Stomach (tissue), 19 donors: ENCODE measurements at places on chromosomes 6 and 20. TPM values are rescaled to one million over a fixed set of nuclear protein-coding genes. Genes with fewer than 3 reads are reported as not detected.

Gene SLC32A1
- total RNA-seq: not detected

Gene CNR1
- 15.2 TPM for total RNA-seq

Gene MAP3K7
- total RNA-seq: 21.0 TPM

Gene PAK5
- not detected for total RNA-seq

Gene GUCA1A
- total RNA-seq: not detected

Gene TBXT
- total RNA-seq: not detected

Gene CTCFL
- total RNA-seq: not detected

Gene RBPJL
- not detected for total RNA-seq

Gene TSPO2
- not detected for total RNA-seq

Gene MATN4
- total RNA-seq: not detected

DNA sequence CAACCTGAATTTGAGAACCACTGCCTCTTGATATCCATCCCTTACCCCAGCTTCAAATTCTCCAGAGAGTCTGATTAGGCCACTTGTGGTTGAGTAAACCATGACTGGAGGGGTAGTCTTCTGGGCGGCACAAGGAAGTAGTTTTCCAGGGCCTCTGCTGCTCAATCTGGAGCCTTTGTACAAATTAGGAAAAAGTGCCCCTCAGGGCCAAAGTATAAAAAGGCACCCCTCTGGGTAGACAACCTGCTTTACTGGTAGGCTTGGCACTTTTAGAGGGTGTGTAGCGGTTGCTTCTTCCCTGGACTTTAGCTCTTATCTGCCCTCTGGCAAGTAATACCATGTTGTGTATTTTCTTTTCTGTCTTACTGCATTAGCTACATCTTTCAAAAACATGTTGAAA lies 32.9 kb upstream of the RPL7L1 start:
- no peak overlapping the region for H3K27ac ChIP-seq
- no peaks in the 10 kb centered on the region for H3K27me3 ChIP-seq
- no peak overlapping the region for H3K4me3 ChIP-seq
- no peaks in the 10 kb centered on the region for H3K4me1 ChIP-seq
- DNase-seq: no peak

DNA sequence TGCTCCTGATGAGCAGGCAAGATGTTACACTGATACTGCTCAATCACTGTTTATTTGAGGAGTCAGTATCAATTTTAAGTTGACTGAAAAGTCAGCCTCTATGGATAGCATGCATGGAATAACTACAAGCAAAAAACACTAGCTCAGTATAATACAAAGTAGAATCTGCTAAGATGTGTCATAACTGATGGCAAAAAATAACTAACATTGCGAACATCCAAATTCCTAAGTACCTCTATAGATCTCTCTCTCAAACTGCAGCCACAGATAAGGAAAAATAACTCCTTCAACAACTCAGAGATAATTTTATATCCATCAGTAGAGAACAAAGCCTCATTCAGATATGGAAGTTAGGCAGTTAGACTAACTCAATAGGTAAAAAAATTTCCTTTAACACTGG lies 16.3 kb downstream of the HDAC2 start:
- no peak overlapping the region for H3K27ac ChIP-seq
- no peak for DNase-seq
- no peak overlapping the region for H3K4me3 ChIP-seq

GRCh38 chr6:86217906-86218305 lies 575.2 kb upstream of the SYNCRIP start:
- H3K27me3 ChIP-seq: no peaks in the 10 kb centered on the region
- no peaks in the 10 kb centered on the region for H3K4me1 ChIP-seq
- no peak overlapping the region for H3K27ac ChIP-seq
- DNase-seq: no peak

DNA sequence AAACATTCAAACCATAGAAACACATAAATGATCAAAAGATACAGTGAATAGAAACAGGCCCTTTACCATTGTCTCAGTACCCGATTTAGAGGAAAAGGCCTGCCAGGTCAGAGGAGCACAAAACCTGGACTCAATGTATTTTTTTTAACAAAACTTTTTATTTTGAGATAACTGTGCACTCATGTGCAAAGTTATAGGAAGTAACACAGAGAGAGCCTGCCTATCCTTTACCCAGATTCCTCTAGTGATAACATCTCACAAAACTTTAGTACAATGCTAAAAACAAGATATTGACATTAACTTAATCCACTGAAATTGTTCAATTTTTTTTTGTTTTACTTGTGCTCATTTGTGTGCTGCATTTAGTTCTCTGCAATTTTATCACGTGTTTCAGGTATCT lies 36.8 kb upstream of the SAMD3 start:
- no peaks in the 10 kb centered on the region for H3K4me1 ChIP-seq
- no peak overlapping the region for H3K27ac ChIP-seq
- DNase-seq: no peak
- H3K36me3 ChIP-seq: no peaks in the 10 kb centered on the region
